ENCODE measurements at places on chromosomes 5 and 9.

DNA sequence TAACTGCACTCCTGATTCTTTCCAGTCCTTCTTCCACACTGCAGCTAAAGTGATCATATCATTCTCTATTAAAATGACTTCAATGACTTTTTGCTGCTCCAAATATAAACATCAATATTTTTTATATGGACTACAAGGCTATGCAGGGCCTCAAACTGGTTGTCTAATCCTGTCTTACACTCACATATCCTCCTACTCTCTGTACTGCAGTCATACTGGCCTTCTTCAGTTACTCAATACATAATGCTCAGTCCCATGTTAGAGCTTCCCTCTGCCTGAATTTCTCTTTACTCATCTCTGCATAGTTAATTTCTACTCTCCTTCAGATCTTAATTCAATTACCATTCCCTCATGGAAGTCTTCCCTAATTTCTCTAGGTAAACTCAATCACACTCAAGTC is 3.4 kb downstream of the MEIKIN start:
- DNase-seq, result no peak

GRCh38 chr9:136604823-136605525 is 57.7 kb upstream of the EGFL7 start:
- DNase-seq, result no peak

DNA sequence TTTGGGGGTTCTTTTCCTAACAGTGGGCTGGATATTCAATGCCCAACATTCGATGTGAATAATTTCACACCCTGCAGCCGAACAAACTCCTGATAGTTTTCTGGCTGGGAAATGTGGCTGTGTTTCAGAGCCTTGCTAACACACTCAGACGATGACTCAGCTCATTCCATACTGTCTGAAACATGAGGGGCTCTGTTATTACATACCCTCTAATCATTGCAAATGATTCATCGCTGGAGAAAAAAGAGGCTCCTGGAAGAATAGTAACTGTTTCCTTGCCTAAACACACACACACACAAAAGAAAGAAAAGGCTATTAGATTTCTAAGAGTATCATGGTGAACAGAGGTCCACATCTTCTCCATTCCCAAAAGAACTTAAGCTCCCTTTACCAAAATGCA is 75.8 kb downstream of the OXCT1 start:
- DNase-seq, result no peak

DNA sequence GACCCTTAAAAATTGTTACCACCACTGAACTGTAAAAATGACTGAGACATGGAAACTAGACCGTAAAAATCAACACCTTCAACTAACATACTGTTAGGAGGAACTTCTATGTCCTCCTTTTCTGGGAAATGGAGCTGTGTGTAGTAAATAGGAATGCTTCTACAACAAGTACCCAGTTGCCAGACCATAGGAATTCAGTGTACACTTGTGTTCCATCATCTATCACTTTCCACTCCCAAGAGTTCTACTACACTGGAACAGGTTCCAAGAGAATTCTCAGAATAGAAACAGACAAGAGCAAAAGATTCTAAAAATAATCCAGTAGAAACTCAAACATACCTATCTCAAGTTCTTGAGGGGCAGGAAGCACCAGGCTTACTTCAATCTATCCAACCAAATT is 23.6 kb downstream of the UBAP2 start:
- DNase-seq, result no peak

DNA sequence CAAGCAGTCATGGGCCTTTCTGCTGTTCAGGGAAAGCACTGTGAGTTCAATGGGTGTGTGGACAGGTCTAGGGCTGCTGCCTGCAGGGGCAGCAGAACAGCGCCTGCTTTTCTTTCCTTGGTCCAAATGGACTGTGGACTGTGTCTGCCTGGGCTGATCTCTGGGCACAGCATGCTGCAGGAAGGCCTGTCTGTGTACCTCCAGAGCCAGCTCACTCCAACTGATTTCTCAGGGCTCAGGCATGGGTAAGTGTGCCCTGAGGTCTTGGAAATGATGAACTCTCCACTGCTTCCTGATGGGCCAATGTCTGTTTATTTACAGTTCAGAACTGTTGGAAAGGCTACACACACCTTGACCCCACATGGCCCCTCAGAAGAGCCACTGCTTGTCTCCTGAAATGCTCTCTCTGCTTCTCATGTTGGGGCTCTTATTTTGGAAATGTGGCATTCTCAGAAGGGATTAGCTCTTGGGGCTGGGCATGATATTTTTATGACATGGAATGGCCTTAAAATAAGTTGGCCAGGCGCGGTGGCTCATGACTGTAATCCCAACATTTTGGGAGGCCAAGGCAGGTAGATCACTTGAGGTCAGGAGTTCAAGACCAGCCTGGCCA is 27.0 kb downstream of the SLC22A4 start:
- no peak for DNase-seq

DNA sequence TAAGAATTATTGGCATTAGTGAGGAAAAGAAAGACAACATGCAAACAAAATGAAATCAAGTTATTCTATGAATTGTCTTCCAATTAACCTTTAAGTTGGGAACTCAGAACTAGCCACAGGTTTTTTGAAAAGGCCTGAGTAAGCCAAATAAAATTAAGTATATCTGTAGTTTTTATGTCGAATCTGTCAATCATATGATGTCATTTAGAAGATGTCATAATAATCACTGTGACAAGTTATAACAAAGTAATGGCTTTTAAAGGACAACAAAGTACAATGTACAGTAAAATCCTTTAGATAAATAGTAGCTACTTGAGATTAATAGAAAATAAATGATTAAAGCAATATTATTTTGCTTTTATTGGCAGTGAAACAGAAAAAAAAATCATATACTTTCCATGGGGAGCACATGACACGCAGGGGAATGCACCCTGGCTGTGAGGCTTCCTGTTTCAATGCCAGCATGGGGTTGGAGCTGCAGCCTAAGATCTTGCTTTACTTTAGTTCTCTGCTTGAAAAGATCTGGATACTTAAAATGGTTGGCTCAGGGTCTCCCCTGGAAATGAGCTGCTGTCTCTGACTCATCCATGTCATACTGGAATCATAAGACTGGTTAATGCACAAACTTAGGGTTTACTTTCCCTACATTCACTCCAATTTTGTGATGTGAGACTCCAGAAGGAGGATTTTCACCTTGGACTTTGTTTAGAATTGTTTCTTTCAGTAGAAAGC is 284.3 kb downstream of the TAF11L14 start:
- no peak for DNase-seq

GRCh38 chr5:40652441-40653220 is 27.1 kb upstream of the PTGER4 start:
- peak; percentile 24 for DNase-seq

GRCh38 chr5:160420331-160420610 is 1.4 kb upstream of the PTTG1 start:
- no peak for DNase-seq

GRCh38 chr5:135072387-135073281 is 38.6 kb upstream of the PITX1 start:
- no peak for DNase-seq

DNA sequence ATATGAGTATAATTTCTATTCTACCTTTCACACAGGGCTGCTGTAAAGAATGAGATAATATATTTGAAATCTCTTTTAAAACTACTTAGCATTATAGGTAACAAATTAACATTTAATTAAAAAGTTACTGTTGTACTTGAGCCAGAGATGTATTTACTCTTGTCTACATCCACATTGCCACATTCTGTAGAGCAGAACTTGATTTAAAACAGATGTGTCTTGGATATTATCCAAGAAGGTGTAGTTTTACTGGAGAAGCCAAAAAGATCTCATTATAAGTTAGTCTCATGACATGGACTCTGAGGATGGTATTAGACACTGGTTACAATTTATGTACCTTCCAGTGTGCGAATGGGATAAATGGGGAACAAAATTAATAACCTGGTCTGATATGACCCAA is 293.1 kb upstream of the CCNH start:
- no peak for DNase-seq

DNA sequence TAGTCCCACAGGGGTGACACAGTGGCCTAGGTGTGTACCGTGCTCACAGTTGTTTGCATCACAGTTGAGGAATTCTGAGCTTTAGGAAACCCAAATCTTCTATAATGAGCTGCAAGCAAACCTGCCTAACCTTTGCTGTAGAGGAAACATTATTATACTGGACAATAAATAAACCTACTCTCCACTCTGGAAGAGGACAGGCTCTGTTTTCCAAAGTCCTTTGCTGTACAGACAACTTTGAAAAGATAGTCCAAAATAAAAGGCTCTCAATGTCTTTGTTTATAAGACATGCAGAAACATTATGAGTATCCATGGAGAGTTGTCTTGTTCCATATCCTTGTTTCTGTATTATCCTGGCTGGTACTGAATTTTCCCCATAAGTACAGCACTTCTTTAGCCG is 29.4 kb downstream of the ZNF131 start:
- no peak for DNase-seq

DNA sequence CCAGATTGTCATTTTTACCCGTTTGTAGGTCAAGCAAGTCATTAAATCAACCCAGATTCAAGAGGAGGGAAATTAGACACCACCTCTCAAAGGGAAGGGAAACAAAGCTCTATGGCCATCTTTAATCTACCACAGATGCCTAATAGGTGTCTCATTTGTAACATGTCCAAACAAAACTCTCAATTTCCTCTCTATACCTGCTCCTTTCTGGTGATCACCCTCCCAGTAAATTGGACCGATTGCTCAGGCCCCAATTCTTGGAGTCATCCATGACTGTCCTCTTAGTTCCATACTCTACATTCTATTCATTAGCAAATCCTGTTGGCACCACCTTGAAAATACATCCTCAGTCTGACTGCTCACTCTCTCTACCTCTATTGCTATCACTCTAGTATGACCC is 22.1 kb upstream of the UGCG start:
- DNase-seq, result no peak

DNA sequence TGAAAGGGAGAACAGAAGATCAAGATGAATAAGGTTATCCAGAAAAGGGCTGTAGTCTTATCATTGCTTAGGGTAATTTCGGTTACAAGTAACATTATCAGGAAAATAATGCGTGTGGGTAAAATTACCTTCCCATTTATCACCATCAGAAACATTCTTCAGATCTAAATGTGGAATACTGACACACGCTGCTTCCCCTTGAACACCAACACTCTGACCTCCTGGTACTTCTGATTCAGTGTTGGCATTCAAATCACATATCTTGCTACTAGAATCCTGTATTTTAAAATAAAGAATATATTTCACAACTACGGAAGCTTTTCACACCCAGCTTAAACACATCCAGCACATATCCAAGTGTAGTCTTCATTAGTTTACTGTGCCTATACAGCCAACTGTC is 70.2 kb downstream of the PKD2L2 start:
- DNase-seq, result no peak

DNA sequence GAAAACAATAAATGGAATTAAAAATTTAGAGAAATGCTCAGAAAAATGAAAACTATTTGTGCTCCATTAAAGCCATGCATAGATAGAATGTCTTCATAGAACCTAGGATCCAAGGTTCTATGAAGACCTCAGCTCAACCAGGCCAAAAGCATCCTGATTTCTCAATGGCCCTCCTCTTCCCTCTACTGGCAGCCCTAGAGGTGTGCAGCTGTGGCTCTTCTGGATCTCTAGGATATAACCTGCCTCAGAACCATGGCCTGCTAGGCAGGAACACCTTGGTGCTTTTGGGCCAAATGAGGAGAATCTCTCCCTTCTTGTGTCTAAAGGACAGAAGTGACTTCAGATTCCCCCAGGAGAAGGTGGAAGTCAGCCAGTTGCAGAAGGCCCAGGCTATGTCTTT is 15.1 kb downstream of the IFNA1 start:
- DNase-seq, result peak; percentile 7

DNA sequence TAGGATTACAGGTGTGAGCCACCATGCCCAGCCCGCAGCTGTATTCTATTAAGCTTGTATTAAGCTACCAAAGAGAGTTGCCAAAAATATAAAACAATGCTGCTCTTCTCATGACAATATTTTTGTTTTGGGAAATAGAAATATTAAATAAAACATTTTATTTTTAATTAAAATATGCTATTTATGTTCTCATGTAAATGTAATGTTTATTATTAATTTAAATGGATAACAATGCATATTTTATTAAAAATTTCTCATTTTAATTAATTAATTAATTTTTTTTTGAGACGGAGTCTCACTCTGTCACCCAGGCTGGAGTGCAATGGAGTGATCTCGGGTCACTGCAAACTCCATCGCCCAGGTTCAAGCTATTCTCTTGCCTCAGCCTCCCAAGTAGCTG is 117.5 kb downstream of the ANKRD55 start:
- DNase-seq, result no peak

- DNase-seq, result no peak
Observed at GRCh38 chr5:32851559-32852173, 140.5 kb downstream of the NPR3 start.

- no peak for DNase-seq
Observed at GRCh38 chr9:122347348-122348287, 23.2 kb upstream of the PTGS1 start.

All from effector memory CD8-positive, alpha-beta T cell (primary cell).